Fibroblast of mammary gland (primary cell): ENCODE measurements at places on chromosomes 7 and 10.
A peak's percentile ranks its signal among the peaks of the same experiment; 100 is the strongest.

- peak; percentile 97 for DNase-seq
Measured at GRCh38 chr7:132430861-132431822, 145.1 kb downstream of the PLXNA4 start.

GRCh38 chr10:24000271-24000813 is 208.6 kb upstream of the KIAA1217 start:
- no peak for DNase-seq

GRCh38 chr7:5550831-5551230 is 127.2 kb upstream of the TNRC18 start:
- no peak for DNase-seq

GRCh38 chr7:21568762-21569161 is 25.9 kb downstream of the DNAH11 start:
- no peak for DNase-seq

- peak; percentile 14 for DNase-seq
Measured at GRCh38 chr7:46576950-46577349, 655.9 kb upstream of the IGFBP3 start.

DNA sequence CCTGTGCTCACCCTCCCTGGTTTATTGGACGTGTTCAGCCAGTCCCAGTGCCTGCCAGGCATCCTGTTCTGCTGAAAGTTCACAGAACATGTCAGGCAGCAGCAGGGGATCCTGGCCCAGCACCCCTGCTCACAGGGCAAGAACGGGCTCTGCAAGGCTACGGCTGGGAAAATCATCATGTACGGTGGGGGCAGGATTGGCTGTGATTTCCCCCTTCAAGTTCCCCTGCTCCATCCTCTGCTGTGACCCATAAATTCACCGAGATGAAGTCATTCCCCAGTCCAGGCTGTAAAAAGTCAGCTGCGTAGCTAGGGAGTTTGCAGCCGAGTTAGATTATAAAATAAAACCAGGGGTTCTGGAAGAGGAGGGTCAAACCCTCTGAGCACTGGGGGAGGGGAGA is 484.1 kb upstream of the ZMIZ1 start:
- no peak for DNase-seq

DNA sequence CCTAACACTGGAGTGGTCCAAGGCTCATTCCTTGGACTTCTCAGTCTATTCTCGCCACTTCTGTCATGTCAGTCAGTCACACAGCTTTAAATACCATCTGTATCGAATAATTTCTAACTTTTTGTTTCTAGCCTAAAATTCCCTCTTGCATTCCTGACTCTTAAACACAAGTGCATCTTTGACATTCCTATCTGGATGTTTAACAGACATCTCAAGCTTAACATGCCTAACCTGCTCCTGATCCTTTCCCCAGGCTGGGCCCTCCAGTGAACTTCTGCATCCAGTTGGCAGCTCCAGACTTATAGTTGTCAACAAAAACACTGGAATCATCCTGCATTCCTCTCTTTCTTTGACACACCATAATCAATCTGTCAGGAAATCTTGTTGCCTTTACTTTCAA is 4.5 kb upstream of the ABCB4 start:
- no peak for DNase-seq

GRCh38 chr7:50637725-50638643 is 72.8 kb upstream of the DDC start:
- peak; percentile 30 for DNase-seq
